ENCODE measurements at places on chromosomes 6 and 20.

DNA sequence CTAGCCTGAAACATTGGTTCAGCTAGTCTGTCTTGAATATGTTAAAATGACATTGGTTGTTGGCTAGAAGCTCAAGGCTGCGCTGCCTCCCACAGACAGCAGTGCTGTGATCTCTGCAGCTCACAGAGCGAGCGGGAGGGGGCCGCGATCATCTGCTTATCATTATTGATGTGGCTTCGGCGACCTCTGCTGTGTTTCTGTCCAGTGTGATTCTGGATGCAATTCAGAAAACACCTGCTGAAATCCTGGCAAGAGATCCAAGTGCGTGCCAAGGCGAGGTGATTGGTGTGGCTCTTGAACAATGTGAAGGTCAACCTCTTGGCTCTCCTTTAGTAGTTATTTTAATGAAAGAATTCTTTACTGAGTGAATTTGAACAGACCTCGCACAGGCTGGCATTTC, 142.3 kb upstream of the SASH1 start:
- DNase-seq = no peak

- DNase-seq = no peak
These were observed 177.2 kb upstream of the AFDN start for GRCh38 chr6:167649476-167649875.

DNA sequence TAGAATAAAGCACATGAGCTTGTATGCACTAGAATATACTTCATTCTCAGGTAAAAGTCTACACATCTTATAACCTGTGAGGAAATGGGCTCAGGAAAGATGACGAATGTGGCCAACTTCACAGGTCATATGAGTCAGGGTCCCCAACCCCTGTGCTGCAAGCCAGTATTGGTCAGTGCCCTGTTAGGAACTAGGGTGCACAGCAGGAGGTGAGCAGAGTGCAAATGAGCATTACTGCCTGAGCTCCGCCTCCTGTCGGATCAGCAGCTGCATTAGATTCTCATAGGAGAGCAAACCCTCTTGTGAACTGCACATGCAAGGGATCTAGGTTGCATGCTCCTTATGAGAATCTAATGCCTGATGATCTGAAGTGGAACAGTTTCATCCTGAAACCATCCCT, 182.3 kb downstream of the TRDN start:
- no peak for DNase-seq

GRCh38 chr6:5552243-5552642, 290.9 kb downstream of the FARS2 start:
- DNase-seq = no peak

GRCh38 chr20:49831022-49831769, 18.6 kb downstream of the SLC9A8 start:
- no peak for DNase-seq

- DNase-seq = no peak
These were observed 37.2 kb upstream of the TSPYL1 start for GRCh38 chr6:116316772-116317467.

GRCh38 chr20:25223179-25223661, 24.7 kb upstream of the PYGB start:
- no peak for DNase-seq

- peak; percentile 57 for DNase-seq
These were observed 687 bp downstream of the SLC35A1 start for GRCh38 chr6:87473419-87473903.

GRCh38 chr6:150617062-150617461, 17.4 kb downstream of the PLEKHG1 start:
- DNase-seq = no peak

- no peak for DNase-seq
These were observed 655 bp upstream of the NDUFAF4 start for GRCh38 chr6:96898241-96898851.

GRCh38 chr6:156160007-156160794, 617.0 kb upstream of the ARID1B start:
- no peak for DNase-seq

GRCh38 chr6:25617997-25618396, 34.0 kb upstream of the SCGN start:
- DNase-seq = no peak

DNA sequence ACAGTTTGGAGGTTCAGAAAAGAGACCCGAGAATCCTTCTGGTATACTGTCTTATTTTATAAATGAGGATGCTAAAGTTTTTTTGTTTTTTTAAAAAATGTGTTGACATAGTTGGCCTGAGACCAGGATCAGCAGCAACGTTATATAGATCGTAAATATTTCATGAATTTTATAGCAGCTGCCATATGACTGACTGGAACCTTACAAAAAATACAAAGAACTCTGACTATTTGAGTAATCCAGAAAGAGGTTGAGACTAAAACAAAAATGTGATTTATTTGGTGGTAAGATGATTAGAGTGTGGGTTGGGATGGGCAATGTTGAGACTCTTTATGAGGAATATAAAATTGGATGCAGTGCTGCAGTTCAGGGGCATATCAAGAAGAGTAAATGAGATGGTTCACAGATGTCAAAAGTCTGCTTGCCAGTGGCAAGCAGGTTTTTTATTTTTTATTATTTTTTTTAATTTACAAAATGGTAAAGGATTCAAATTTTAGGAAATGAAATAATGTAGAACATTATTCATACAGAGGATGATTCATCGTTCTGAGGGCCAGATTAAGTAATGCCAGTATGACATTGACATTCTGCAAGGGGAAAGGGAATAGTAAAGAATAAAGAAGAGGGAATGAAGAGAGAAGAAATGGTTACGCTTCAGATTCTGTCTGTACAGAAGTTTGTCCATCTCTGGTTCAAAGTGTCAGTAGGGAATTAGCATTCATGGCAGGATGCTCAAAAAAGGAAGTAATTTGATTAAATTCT, 58.5 kb downstream of the SCAF8 start:
- no peak for DNase-seq

DNA sequence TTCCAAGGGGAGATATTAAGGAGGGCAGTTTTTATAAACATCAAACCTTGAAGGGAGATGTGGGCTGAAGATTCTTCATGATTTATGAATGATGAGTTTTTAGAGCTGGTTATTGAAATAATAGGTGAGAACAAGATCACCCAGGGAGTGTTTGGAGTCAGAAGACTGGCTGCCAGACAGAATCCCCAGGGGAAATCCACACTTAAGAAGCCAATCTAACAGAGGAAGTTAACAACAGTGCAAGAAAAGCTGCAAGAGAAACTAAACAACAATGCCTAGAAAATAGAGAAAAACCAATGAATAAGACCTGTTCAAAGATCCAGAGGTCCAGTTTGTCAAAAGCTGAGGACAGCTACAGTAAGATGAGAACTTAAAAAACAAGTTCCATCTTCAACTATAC, 167.9 kb upstream of the MAN1A1 start:
- no peak for DNase-seq

GRCh38 chr20:5714261-5715041, 35.8 kb upstream of the SHLD1 start:
- peak; percentile 98 for DNase-seq

DNA sequence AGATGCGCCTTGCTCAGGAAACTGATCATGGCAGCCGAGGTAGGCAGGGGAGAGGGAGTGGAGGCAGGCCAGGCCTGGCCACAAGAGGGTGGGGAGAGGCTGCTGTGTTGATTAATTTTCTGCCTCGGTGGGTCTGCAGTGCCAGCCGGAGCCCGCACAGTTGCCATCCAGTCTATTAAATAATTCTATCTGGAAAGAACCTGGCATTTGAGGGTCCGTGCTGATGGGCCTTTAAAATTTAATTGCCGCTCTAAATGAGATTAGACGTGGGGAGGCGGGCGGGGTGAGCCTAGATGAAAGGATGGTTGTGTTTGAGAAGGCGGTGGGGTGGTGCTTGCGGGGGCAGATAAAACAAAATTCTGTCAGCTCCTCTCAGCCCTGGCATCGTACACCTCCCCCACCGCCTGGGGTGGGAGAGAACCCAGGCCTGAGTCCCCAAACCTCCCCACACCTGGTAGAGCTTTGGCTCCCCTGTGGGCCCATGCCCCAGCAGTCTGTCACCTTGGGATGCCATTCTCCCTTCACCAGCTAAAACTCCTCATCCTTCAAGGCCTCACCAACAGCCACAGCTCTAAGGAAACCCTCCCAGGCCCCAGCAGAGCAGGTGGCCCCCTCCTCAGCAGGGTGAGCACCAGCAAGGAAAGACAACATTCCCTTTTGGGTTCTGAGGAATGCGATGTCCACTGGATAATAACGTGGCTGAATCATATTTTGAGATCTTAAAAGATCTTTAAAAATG, 167.3 kb downstream of the GRM4 start:
- DNase-seq = no peak

DNA sequence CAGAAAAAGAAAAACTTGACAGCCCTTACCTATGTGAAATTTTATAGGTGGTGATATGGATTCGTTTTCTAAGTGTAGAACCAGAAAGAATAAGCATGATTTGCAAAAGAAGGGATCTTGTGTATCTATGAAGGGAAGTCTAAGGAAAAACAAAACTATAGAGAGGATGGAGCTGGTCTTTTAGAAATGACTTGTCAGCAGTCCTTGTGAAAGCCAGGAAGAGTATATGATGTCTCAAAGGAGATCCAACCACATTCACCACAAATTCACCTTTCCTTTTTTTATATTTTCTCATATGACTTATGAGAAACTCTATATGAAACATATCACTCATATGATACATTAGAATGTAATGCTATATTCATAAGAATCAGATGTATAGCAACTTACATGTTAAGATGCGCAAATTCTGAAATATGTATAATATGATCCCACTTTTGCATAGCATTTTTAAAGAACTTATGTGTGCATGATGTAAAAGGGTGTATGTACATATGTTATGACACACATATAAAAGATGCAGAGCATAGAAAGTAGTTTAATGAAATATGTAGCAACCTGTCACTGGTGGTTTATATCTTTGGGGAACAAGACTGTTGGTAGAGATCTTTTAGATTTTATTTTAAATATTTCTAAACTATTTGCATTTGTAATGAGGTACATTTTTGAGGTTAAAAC, 91.9 kb upstream of the NUP153 start:
- DNase-seq = no peak

DNA sequence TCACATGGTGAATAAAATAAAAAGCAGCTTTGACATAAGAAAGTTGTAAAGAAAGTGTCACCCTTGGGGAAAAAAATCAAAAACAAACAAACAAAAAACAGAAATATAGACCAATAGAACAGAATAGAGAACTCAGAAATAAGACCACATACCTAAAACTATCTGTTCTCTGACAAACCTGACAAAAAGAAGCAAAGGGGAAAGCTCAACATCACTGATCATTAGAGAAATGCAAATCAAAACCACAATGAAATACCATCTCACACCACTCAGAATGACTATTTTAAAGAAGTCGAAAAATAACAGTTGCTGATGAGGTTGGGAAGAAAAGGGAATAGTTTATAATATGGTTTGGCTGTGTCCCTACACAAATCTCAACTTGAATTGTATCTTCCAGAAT, 159.1 kb downstream of the TINAG start:
- DNase-seq = no peak

DNA sequence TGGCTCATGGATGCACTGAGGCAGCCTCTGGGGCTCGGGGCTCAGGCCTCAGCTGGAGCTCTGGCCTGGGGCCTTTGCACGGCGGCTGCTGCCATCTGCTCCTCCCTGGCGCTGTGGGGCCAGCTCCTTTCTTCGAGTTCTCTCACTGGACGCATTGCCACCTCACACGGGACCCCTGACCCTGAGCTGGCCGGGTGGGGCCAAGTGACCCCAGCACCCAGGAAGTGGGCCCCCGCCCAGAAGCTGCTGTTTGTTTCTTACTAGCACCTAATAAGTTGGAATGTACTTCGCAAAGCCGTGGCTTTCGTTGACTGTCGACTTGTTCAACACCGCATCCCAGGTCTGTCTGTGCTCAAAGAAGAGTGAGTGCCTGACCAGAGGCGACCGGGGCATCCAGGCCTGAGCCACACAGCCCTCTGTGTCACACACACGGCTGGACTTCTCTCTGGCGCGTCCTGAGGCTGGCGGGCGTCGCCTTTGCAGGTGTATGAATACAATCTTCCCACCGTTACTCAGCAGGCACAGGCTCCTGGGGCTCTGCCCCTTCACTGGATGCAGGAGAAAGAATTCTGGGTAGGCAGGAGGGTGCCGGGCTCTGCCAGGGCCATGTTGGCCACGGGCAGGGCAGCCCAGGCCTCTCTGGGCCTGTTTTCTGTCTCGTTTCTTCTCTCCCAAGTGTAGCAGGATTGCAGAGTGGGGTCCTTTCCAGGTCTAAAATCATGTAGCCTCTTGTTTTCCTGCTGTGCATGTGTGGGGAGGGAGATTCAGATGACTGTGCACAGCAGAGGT, 112.9 kb downstream of the DLL1 start:
- no peak for DNase-seq

GRCh38 chr6:26474439-26474881, 16.7 kb downstream of the BTN2A1 start:
- no peak for DNase-seq

DNA sequence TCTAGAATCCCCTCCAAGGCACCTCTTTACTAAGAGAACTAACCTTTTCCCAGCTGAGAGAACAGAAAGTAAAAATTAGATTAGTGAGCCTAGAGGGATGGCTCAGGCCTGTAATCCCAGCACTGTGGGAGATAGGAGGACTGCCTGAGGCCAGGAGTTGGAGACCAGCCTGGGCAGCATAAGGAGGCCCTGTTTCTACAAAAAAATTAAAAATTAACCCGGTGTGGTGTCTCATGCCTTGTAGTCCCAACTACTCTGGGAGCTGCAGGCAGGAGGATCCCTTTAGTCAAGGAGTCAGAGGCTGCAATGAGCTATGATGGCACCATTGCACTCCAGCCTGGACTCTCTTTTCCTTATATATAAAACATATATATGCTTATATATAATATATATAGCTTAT, 5.5 kb upstream of the OOEP start:
- DNase-seq = no peak

DNA sequence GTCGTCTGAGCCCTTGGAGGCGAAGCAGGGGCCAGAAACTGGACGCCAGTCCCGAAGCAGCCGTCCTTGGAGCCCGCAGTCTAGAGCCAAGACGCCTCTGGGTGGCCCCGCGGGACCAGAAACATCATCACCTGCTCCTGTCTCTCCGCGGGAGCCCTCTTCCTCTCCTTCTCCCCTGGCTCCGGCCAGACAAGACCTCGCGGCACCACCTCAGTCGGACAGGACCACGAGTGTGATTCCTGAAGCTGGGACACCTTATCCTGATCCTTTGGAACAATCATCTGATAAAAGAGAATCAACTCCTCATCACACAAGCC, 416 bp downstream of the RSPH4A start:
- peak; percentile 5 for DNase-seq

- no peak for DNase-seq
These were observed 159.5 kb downstream of the VEGFA start for GRCh38 chr6:43929511-43929910.

DNA sequence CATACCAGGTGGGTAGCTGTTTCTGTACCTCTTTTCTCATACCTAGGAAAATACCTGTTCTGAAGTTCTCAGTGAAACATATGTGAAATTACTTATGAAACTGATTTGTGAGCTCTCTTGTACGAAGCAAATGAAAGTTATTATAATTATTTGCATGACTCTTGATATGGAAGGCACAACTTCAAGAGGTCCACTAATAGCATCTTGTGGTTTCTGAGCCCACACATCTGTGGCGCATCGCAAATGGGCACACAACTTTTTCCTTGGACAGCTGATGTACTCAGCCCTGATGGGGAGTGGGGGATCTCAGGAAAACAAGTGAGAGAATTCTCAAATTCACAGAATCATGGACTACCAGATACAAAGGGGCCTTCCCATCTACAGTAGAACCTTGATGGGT, 432.3 kb downstream of the CD83 start:
- DNase-seq = no peak
